Stimulated activated CD4-positive, alpha-beta T cell treated with anti-CD3 and anti-CD28 coated beads, Interleukin-4, amount 100 ng/mL, for 24 hours (primary cell): ENCODE measurements at places on chromosomes 13 and 19.

- DNase-seq, result no peak
Measured at GRCh38 chr13:71759651-71760511, 107.1 kb downstream of the DACH1 start.

DNA sequence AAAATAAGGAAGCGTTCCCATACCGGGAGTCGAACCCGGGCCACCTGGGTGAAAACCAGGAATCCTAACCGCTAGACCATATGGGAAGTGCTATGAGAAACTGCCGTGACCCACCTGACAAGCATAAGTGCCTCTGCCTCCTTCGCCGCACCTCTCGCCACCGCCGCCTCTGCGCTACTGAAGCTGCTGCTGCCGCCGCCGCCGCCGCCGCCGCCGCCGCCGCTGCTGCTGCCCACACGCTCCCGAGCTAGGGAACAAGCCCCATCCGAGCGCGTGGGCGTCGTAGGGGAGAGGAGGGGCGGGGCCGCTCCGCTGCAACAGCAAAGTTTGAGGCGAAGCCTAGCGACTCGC, 610 bp upstream of the WBP4 start:
- peak; percentile 90 for DNase-seq

- DNase-seq, result no peak
Measured at GRCh38 chr19:39871886-39872866, 26.0 kb upstream of the FBL start.

GRCh38 chr19:5927441-5927821, 13.4 kb downstream of the CAPS start:
- no peak for DNase-seq

- DNase-seq, result peak; percentile 40
Measured at GRCh38 chr19:45630463-45630862, 8.7 kb downstream of the EML2 start.
